NCI-H2029 (cell line): ENCODE measurements at places on chromosomes 2 and 18.

DNA sequence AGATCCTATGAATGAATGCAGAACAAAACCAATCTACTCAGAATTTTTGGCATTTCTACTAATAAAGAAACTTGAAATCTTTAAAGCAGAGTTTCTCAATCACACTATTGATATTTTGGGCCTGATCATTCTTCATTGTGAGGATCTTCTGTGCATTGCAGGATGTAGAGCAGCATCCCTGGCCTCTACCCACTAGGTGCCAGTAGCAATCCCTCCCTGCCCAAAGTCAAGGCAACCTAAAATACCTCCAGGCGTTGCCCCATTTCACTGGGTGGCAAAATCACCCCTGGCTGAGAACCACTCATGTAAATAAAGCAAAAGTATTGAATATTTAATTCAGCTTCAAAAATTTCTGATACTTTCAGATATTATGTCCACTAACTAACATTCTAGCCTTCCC lies 213.0 kb downstream of the SP3 start:
- DNase-seq: no peak

GRCh38 chr18:13292736-13293135 lies 74.2 kb downstream of the LDLRAD4 start:
- DNase-seq: no peak

DNA sequence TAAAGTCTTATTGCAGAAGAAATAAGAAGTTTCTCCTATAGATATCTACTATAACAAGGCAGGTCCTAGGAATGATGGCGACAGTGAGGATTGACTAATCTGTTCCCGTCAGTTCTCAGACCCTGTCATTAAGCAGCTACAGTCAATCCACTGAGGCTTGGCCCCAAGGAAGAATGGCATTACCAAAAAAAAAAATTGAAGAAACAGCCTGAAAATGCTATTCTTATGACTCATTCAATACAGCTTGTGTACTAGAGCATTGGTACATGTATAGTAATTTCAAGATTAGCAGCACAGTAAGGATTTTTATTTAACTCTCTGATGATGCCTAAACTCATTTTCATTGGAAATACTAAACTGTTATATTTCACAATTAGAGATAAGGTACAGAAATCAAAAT lies 1096.1 kb upstream of the NXPH2 start:
- DNase-seq: no peak

DNA sequence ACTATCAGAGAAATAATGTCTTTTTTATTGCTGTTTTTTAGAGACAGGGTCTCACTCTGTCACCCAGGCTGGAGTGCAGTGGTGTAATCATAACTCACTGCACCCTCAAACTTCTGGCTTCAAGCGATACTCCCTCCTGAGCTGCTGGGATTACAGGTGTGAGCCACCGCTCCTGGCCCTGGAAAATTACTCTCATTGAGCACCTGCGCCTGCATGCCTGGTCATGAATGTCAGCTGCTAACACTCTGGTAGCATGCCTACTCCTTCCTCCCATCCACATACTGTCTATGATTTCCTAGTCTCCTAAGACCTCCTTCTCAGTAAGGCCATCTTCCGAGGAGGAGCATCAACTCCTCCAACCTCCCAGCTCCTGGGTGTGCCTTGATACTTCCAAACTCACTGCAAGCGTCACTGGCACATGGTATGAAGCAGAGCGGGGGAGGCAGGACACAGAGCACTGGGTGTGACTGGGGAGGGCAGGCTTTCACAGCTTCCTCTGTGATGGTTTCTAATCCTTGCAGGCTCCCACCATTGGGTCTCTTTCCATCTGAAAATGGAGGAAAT lies 1.6 kb upstream of the MAP2 start:
- no peak for DNase-seq

DNA sequence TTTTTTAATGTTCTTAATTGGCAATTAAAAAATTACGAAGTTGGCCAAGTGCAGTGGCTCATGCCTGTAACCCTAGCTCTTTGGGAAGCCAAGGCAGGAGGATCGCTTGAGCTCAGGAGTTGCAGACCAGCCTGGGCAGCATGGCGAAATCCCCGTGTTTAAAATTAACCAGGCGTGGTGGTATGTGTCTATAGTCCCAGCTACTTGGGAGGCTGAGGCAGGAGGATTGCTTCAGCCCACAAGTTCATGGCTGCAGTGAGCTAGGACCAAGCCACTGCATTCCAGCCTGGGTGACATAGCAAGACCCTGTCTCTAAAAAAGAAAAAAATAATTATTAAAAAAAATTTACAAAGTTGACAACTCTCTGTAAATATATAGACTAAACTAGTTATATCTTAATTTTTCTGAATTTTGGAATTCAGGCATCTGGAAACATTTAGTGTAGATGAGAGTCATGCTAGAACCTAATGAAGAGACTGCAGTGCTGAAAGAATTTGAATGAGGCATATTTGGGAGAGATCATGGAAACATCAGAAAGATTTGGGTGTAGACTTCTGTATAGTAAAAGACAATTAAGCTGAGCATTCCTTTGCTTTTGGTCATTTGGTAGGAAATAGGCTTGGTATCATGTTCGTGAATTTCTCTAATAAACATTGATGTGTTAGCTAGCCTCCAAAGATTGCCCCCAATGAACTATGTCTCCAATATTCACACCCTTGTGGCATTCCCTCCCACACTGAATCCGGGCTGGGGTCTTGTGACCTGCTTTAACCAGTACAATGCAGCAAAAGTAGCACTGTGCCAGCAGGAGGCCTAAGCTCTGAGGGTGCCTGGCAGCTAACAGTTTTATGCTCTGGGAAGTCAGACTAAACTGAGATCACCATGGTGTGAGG lies 4.2 kb upstream of the ROCK1 start:
- DNase-seq: no peak

- DNase-seq: no peak
These were observed 1050.9 kb upstream of the LRRTM1 start for GRCh38 chr2:81355436-81355835.

DNA sequence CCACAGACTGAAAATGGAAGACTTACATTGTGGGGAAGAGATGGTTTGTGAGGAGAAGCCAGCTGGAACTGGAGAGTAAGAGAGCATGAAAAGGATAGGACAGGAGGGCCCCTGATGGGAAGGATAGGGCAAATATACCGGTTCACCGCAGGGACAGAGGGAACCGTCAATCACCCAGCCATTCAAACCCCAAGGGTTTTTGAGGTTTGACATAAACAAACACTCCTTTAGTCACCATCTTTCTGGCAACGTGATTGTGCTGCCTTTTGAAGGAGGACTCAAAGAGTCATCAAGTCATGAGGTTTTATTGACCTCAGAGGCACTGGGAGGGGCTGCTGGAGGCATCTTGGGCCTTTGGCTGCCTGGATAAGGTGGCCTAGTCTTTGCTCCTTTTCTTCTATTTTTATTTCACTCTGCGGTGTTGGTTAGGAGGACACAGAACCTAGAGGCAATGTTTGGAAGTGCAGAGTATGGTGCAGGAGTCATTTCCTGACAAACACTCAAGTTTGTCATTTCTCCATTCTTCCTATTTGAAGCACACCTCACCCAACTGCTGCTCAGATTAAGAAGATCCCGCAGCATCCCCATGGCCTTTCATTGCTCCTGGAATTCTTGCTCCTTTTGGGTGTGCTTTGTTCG lies 487.3 kb upstream of the SPRED2 start:
- DNase-seq: no peak

GRCh38 chr2:42879913-42880737 lies 87.7 kb upstream of the HAAO start:
- no peak for DNase-seq

DNA sequence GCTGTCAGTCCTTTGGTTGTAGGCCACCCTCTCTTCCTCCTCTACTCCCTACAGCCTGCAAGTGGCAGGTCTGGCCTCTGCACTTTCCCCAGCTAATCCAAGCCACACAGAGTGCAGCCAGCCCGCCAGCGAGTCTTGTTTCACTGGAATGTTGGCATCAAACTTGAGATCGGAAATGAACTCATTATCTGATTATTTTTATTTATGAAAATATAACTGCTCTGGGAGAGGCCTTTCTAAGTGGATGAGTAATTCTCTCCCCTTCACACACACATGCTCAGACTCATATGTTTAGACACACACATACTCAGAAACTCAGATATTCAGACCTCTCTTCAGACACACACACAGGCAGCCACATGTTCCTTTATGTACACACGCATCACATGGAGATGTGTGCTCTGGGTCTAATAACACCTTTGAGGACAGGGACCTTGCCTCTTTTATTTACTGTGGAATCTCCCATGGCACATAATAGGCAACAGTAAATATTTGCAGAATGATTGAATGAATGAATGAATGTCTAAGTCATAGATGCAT lies 151.3 kb downstream of the ZFP36L2 start:
- DNase-seq: peak; percentile 84
